ENCODE measurements at places on chromosomes 11 and 22.

- no peak for DNase-seq
Measured at GRCh38 chr11:2952290-2952689, 23.1 kb upstream of the PHLDA2 start.

DNA sequence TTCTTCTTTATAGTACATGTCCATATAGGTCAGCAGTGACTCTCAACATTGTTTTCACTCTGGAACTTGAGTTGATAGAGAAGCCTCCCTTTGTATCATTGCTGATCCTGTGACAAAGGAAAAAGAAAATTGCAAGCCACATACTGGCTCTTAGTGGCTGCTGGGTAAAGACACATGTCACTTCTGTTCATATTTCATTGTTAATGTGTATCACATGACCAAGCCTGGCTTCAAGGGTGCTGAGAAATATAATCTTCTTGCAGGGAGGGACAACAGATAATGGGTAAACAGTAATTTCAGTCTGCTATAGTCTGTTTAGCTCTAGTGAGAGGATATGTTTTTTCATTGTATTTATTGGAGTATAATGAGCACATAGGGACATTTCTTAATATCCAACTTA is 173.3 kb downstream of the PGR start:
- no peak for DNase-seq

- peak; percentile 52 for DNase-seq
Measured at GRCh38 chr22:36237462-36238372, 1.6 kb downstream of the APOL2 start.

DNA sequence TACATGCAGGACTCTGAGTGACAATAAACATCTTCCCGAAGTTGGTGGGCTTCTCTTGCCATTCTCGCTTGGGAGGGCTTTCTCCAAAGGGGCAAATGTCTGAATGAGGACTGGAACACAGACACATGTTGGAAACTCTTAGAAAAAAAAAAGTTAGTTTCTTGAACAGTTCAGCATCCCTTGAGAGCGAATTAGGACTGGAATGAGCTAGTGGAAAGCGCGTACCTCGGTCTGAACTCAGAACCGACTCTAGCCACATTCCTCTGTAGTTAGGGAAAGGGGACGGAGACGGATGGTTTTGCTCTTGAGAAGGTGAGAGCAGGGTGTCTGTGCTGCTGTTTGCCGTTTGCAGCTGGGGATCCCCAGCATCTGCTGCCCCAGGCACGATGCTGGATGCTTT is 517.3 kb downstream of the TBC1D22A start:
- no peak for DNase-seq

GRCh38 chr11:115267871-115268270 is 236.3 kb downstream of the CADM1 start:
- DNase-seq: no peak

GRCh38 chr22:24474221-24474620 is 20.9 kb upstream of the UPB1 start:
- DNase-seq: no peak

DNA sequence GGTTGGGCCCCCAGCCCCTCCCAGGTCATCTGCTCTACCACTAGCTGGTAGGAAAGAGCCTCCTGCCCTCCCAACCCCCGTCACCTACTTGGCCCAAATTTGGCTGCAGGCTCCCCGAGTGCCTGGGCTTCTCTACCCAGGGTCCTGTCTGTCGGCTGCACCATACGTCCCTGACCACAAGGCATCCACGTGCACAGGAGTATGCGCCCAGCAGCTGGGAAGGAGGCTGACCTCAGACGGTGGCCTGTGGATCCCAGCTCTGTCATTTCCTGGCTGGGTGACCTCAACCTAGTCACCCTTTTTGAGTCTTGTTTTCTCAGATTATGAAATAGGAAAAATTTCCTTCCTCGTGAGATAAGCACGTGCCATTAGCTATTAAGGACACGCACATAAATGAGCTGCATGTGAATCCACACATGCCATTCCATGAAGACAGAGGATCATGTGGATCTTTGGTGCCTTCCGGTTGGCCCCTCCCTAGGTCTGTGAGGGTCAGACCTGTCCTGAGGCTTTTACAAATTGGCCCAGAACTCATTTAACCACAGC is 13.7 kb downstream of the CYB561A3 start:
- DNase-seq: no peak

GRCh38 chr11:47233989-47234668 is 14.5 kb downstream of the ACP2 start:
- no peak for DNase-seq

- no peak for DNase-seq
Measured at GRCh38 chr22:32971276-32971675, 86.9 kb downstream of the SYN3 start.

- DNase-seq: peak; percentile 37
Measured at GRCh38 chr11:7657306-7658025, 15.8 kb downstream of the CYB5R2 start.
